Stimulated activated CD4-positive, alpha-beta T cell treated with anti-CD3 and anti-CD28 coated beads, TNF-alpha, amount 100 ng/mL, for 1 hour (primary cell): ENCODE measurements at places on chromosomes 16 and 17.

DNA sequence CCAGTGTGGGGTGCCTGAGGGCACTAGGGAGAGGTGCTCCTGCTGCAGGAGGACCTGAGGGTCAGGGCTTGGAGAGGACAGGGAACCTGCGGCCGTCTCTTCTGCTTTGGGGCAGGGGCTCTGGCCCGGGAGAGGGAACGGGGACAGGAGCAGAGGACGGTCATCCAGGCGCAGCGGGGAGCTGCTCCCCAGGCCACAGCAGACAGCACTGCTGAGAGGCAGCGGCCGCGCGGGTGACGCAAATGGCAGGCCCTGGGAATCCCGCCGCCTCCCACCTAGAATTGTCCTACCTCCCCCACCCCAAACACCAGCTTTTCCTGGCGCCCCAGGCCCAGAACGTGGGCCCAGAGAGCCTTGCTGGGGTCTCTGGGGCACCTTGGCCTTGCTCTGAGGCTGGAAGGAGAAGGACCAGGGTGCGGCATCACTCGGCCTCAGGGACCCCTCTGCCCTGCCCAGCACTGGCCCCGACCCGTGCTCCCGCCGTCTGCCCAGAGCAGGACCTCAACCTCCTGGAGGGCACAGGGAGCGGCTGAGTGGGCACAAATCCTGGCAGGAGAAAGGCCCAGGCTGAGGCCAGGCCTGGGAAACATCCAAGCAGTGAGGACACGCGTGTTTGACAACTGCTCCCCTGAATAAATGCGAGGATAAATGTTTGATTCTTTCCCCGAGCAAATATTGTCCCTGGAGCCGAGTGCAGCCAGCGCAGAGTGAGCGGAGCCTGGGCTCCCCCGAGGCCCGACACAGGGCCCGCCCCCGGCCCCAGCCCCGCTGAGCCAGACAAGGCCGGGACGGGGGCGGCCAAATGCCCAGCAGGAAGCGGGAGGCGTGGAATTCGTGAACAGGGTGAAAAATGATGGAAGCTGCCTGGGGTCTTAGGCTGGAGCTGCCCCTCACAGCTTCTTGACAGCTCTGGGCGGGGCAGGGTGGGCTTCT lies 8.5 kb downstream of the SSTR5 start:
- DNase-seq, result no peak

DNA sequence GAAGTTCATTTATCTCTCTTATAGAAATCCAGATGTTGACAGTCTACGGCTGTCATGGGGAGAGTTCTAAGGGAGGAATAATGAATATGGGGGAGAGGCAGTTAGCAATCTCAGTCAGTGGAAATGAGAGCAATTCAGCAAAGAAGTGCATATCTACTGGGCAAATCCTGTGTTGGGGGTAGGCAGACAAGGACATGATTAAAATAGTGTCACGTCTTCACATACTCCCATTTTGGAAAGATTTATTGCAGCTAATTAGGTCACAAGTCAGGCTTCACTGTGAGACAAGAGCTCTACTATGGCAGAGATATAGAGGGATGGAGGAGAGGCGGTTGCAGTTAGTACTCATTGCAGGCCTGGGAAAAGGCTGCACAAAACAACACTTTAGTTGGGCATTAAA lies 29.8 kb downstream of the LRRC36 start:
- no peak for DNase-seq

GRCh38 chr17:37512442-37513068 lies 22.9 kb downstream of the DUSP14 start:
- DNase-seq, result no peak

DNA sequence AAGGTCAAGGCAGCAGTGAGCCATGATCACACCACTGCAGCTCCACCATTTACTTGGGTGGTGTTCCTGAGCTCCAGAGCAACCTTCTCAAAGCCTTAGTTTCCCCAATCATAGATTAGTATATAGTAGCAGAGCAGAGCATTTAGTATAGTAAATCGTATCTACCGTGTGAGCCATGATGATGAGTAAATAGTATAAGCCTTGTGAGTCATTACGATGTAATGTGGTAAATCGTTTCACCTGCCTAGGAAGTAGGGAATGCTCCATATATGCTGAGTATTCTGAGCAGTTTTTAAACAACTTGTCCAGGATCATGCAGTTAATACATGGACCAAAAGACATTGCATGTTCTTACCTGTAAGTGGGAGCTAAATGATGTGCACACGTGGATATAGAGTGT lies 66.4 kb downstream of the SCNN1B start:
- DNase-seq, result no peak

- DNase-seq, result no peak
Observed at GRCh38 chr17:52388941-52389340, 230.4 kb upstream of the CA10 start.

GRCh38 chr16:31377210-31377903 lies 15.8 kb upstream of the ITGAD start:
- no peak for DNase-seq

- DNase-seq, result no peak
Observed at GRCh38 chr17:74342224-74342623, 16.2 kb downstream of the KIF19 start.

DNA sequence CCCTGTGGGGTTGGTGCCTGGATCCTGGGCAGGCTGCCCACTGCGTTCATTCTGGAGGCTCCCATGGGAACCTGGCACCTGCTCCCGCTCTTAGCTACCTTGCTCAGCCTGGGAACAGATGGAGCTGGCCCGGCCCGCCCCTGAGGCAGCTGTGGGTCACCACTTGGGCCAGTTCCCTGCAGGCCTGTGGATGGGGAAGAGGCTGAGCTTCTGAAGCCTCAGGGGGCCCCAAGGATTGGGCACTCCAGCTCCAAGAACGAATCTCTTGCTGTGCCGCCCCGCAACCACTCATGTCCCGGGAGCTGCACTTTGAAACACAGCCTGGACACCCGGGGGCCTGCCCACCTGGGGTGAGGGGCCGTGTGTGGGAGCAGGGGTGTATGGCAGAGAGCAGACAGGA lies 37.7 kb downstream of the BAHCC1 start:
- DNase-seq, result no peak

DNA sequence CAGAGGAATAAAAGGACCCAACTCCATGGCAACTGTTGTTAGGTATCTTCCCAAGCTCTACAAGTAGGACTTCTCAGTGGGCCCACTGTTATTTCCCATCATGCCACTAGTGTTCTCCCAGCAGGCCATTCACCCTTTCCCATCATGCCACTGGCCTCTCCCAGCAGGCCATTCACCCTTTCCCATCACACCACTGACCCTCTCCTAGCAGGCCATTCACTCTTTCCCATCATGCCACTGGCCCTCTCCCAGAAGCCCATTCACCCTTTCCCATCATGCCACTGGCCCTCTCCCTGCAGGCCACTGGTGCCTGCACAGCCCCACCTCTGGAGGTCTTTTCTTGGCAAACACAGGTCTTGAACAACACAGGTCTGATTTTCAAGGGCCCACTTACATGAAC lies 36.3 kb downstream of the IFT140 start:
- DNase-seq, result no peak

DNA sequence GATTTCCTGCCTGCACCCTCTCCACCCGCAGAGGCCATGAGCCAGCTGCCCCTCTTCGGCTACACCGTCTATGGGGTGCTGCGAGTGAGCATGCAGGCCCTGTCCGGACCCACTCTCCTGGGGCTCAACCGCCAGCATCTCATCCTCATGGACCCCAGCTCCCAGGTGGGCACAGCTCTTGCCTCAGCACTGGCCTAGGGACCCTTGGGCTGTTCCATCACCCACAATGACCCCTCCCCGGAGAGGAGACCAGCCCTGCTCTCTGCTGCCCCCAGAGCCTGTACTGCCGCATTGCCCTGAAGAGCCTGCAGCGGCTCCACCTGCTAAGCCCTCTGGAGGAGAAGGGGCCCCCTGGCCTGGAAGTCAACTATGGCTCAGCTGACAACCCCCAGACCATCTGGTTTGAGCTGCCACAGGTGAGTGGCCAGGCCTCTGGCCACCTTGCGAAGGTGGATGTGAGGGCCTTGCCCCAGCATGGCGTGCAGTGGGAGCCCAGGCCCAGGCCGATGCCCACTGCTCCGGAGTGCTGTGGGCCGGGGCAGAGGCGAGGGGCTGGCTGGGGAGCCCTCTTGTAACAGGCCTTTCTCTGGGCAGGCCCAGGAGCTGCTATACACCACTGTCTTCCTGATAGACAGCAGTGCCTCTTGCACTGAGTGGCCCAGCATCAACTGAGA lies 7.3 kb upstream of the SMIM5 start:
- DNase-seq, result no peak

- DNase-seq, result no peak
Observed at GRCh38 chr16:49696414-49697101, 159.4 kb downstream of the ZNF423 start.

DNA sequence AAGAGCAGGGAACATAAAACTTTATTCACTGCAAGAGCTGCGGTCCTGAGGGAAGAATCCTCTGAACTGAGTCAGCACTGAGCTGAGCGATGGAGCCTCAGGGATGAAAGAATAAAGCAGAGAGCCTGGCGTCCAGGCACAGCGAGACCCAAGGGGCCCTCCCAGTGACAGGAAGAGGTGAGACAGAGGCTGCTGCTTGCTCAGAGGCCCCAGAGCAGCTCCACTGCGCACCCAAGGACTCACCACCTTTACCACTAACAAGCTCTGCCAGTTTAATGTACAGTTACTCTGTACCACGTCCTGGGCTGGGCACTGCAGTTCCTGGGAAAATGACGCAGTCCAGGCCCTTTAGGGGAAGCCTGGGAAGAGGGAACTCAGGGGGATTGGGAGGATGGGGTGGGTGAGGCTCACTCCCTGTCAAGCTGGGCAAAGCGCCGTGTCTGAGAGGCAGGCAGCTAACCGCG lies 5.6 kb downstream of the GFAP start:
- no peak for DNase-seq

DNA sequence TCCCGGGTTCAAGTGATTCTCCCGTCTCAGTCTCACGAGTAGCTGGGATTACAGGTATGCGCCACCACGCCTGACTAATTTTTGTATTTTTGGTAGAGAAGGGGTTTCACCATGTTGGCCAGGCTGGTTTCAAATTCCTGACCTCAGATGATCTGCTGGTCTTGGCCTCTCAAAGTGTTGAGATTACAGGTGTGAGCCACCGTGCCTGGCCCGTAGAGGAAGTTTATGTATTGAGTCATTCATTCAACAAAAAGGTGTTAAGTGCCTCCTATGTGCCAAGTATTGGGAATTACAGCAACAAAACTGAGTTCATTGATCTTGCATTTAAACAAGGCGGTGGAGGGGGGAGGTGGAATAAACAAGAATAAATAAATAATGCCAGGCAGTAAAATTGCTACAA lies 10.2 kb upstream of the CNOT1 start:
- no peak for DNase-seq

DNA sequence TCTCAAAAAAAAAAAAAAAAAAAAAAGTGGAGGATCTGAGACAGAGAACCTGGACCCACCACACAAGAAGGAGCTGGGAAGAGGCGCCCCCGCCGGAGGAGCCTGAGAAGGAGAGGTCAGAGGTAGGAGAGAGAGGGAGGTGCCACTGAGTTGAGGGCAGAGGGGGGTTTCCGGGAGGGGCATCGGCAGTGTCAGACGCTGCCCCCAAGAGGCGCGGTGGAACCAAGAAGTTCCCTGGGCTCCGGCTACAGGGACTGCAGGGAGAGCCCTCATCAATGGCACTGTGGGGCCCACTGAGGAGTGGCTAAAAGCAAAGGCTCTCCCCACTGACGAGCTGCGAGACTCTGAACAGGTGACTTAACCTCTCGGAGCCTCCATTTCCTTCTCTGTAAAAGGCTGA lies 4.2 kb downstream of the CCDC42 start:
- DNase-seq, result no peak

GRCh38 chr17:82065638-82066303 lies at the start of gene DUS1L:
DUS1L (minus strand) TSS chr17:82065804; CDS start chr17:82065059, 745 bp downstream.
- peak; percentile 50 for DNase-seq

DNA sequence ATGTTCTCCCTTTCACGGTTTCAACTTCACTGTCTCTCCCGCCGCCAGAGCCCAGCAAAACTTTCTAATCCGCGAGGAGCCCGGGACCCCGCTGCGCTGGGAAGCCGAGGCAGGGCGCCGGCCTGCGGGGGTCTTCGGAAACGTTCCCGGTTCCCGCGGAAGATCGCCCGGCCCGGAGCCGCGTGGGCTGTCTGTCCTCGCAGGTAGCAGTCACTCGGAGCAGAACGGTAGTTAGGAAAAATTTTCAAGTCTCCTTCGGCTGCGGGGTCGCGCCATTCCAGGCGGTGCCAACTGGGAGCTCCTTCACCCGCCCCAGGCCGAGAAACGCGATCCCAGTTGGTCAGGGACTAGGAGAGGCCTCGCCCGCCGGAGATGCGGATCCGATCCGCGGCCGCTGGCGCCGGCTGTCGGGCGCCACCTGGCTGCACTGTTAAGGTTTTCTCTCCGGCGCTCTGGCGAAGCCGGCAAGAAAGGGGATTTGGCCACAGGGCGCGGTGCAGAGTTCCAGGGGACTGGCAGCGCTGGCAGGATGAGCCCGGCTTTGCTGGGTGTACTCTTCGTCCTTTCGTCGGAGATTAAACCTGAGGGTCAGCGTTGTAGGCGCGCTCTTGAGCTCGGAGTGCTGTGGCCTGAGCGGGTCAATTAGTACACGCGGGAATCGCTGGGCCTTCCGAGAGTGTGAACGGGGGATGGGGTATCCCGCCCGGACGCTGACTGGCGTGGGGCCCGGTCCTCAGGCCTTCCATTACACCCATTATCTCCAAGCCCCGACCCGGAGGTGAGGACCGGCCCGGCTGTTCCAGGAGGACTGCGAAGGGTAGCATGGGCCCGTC lies 135.4 kb downstream of the KCNJ12 start:
- peak; percentile 39 for DNase-seq

GRCh38 chr16:53372992-53373871 lies 61.0 kb upstream of the RBL2 start:
- peak; percentile 74 for DNase-seq

DNA sequence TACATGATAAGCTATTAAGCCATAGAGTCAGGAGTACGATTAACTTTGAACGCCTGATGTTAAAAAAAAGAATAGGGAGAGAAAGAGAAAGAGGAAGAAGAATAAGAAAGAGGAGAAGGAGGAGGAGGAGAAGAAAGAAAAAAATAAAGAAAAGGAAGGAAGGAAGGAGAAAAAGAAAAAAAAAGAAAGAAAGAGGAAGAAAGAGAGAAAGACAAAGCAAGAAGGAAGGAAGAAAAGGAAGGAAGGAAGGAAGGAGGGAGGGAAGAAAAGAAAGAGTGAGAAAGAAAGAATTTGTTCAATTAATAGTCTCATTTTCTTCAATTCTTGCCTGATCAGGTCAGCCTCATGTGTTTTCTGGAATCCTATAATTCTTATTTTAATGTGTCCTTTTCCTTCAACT lies 33.7 kb downstream of the HS3ST2 start:
- no peak for DNase-seq

GRCh38 chr17:74645010-74645409 lies 21.5 kb upstream of the CD300E start:
- no peak for DNase-seq

DNA sequence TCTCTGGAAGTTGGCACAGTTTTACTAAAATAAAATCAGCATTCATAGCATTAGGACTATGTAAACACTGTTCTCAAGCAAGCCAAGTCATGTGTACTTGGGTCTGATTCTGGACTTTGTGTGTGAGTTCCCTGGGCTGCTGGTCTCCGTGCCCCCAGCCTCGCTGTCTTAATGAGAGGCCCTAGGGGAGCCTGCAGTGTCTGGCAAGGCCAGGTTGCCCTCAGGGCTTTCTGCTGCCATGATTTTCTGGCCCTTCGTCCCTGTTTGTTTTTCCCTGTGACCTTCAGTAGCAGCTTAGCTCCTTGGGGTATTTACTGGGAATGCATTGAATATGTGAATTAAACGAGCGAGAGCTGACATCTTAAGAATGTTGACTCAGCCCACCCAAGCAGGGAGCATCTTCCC lies 161.8 kb downstream of the RPTOR start:
- DNase-seq, result no peak
